ENCODE measurements at places on chromosomes 11 and 22. TPM values are rescaled to one million over a fixed set of nuclear protein-coding genes. Genes with fewer than 3 reads are reported as not detected.

Gene IGLL1
- total RNA-seq = not detected

Gene BCO2
- 96.6 TPM for total RNA-seq

Gene CASP5
- total RNA-seq = not detected

Gene PKNOX2
- 0.63 TPM for total RNA-seq

Gene TMPRSS6
- total RNA-seq = 107 TPM

Gene ALX4
- not detected for total RNA-seq

Gene OR5D14
- total RNA-seq = not detected

Gene AQP11
- 13.1 TPM for total RNA-seq

Gene OSM
- 0.10 TPM for total RNA-seq

Gene APOL1
- 99.8 TPM for total RNA-seq

GRCh38 chr11:8477680-8478079, 116.3 kb downstream of the STK33 start:
- no peak for DNase-seq

GRCh38 chr22:22508274-22509176, at the start of gene ZNF280B:
Gene ZNF280B (minus strand): TSS chr22:22508742. CDS start chr22:22489398, 19,344 bp downstream.
- DNase-seq = no peak

DNA sequence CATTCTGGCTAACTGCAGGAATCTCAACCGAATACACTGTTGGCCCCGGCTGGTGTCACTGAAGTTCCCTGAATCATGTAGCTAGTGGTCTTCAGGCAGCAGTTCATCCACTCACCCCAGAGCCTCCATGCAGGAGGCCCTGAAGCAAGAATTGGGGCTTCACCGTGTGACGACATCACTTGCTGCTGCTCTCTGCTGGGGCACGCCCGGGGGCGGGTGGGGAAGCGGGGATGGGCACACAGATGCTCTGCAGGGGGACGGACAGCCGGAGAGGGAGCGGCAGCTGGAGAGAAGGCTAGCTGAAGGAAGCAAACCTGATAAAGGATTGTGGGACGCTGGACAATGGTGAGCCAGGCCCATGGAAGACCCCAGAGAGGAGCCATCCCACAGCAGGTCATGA, 17.0 kb downstream of the B3GAT1 start:
- no peak for DNase-seq

- no peak for DNase-seq
These were observed 78.5 kb downstream of the TMEM135 start for GRCh38 chr11:87116185-87116584.

DNA sequence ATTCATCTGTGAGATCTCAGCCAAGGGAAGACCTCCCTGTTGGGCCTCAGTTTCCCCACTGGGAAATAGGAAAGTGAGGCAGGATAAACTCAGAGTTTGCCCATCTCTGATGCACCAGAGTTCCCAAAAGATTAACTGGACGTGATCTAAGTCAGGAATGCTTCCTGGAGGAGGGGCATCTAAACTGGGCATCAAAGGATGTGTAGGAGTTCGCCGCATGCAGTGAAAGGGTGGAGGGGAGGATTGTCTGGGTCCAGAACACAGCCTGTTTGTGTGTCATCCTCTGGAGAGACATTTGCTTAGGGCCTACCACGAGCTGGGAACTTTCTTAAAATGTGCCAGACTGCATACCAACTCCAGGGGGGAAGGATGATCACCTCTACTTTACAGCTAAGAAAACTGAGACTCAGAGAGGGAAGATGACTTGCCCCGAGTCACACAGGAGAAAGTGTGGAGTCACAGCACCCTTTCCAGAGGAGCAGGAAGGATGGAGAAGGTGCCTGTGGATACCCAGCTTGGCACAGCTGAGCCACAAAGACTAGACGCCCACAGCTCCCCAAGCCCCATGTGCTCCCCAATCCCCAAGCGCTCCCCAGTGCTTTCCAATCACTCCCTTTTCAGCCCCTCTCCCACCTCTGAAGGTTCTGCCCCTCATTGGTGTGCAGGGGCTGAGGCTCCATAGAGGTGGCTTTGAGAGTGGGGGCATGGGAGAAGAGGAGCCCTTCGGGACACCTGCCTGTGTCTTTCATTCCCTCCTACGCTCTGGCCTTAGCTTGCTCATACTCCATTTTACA, 50.1 kb downstream of the MN1 start:
- DNase-seq = no peak

DNA sequence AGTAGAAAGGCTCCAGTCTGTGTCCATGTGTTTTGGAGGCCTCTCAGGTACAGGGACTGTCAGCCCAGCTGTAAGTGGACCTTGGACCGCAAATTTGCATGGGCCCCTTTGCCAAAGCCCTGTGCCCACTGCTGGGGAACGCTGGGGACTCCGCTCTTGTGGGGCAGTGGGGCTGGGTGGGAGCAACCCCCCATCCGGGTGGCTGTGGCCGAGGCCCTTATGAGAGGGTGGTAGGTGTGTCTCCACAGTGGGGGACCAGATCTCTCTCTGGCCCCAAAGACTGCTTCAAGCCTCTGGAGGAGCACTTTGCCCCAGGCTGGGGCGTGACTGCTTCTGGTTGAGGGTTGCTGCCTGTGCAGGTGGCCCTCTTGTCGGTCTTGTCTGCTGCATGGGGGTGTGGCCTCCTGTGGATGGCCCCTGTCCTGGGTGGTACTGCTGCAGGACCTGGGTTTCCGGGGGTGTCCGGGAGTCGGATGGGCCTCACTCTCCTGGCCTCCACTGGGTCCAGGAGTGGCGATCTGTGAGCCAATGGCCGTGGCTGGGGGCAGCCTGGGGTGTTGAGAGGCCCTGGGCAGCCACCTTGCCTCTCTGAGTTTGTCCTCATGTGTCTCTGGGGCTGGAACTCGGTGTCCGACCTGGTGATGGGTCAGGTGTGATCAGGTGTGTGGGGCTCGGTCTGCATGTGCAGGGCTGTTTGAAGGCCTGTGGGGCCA, 15.9 kb downstream of the KCNQ1 start:
- DNase-seq = no peak

DNA sequence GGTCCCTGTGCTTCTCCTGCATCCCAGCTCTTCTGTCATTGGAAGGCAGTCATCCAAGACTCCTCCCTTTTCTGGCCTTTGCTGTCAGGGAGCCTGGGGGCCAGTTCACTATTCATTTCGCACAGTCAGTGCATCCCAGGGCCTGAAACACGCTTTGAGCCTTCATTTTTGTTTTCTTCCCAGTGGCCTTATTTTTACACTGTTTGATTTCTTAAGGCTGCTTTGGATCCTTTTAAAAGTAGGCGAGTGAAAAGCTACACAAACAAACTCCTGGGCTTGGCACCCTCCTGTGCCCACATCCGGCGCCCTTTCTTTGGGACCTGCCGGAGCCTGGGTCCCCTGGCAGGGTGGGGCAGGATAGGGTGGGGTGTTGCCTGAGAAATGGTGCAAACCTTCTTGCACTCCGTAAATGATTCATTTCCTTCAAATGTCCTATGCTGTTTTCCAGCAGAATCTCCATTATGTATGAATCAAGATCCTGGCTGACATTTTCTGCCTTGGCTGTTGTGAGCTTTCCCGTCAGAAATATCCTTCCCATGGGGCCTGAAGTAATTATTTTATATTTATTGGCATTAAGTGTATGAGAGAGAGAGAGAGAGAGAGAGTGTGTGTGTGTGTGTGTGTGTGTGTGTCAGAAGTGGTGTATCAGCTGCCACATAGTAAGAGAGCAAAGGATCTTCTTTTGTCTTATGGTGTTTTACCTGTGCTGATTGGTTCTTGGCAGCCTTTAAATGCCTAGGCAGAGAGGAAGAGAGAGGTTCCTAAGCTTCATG, 45.6 kb downstream of the BCR start:
- no peak for DNase-seq

GRCh38 chr22:42156121-42156520, 25.5 kb upstream of the CYP2D6 start:
- no peak for DNase-seq

- no peak for DNase-seq
These were observed 41.8 kb upstream of the SCN3B start for GRCh38 chr11:123696183-123696582.

- no peak for DNase-seq
These were observed 141.0 kb downstream of the ARHGAP42 start for GRCh38 chr11:100827934-100828661.

DNA sequence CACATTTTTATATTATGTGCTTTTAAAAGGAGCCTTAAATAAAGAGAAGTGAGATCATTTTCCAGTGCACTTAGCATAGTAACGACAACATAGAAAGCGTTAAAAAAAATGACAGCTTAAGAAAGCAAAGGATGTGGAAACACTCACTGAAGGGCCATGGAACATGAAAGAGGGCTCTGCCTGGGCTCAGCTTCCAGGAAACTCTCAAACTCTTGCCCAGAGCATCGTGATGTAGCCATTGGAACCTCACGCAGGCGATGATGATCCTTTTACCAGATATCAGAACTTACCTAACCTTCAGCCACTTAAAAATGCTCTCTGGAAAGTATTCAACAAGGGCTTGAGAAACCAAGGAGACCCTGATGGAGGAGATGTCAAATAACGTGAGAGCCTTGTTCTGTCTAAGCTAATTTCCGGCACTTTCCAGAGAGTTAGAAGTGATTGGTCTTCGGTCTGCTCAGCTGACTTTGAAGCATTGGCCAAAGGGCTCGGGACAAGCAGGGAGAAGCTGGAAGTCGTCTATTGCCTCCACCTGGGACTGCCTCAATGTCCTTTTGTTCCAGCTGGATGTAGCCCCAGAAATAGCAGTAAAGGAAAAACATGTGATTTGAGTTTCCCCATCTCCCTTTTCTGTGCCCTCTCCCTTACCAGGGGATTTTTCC, 21.5 kb upstream of the ETS1 start:
- DNase-seq = no peak

DNA sequence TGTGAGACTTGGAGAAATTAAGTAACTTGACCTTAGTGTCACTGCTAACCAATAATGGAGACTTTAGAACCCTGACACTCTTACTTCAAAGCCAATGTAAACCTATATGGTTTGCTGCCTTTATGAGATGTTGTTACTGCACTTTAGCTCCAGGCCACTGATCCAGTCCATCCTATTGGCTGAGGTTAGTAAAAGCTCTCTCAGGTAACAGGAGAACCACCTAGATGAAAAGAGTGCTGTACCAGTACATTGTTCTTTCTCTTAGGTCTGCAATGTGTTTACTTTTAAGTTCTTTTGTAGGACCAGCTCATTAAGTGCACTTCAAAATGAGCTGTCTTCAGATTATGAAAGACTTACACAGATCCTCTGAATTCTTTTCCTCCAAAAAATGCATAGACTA, 994.0 kb upstream of the FAT3 start:
- DNase-seq = no peak

- no peak for DNase-seq
These were observed 16.5 kb downstream of the WT1 start for GRCh38 chr11:32418836-32419235.

- no peak for DNase-seq
These were observed at the start of gene MRGPRF for GRCh38 chr11:69013009-69013951. Gene MRGPRF (minus strand): TSS chr11:69013246. CDS start chr11:69009901, 3,345 bp downstream.

DNA sequence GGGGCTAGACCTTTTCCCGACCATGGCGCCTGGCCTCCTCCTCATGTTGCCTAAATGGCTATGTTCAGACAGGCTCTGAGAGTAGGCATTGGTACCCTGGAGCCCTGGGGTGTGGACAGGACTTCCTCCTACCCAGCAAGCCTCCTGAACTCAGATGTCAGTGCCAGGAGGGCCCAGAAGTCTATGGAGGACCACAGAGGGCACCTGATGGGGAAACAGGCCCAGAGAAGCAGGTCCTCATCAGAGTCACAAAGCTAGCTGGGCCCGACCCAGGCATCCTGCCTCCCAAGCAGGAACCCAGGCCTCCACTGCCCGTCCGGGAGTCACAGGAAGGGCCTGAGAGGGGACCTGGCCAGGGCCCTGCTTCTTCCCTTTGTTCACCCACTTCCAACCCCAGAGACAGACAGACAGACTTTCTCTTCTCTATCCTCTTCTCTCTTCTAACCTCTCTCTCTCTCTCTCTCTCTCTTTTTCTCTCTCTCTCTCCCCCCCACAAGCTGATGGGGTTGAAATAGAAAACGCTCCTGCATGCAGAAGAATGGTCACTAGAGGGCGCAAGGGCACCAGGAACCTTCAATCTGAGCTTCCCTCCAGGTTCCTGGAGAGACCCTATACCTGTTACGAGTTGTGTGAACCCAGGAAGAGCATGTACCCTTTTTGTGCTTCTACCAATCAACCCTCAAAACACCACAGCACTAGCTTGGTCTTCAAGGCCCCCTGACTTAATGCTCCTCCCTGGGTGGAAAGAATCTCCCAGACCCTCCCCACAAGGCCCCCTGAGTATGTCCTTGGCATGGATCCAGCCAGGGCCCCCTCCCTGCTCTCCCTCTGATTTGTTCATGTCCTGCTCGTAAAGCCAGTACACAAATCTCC, 27.1 kb downstream of the ARAP1 start:
- peak; percentile 72 for DNase-seq

Measured in left lobe of liver (tissue), 2 donors.